ENCODE measurements at places on chromosomes 4 and X.

GRCh38 chr4:48483006-48483776 is at the start of gene SLC10A4:
SLC10A4 (plus strand) TSS chr4:48483343; CDS start chr4:48483562, 219 bp downstream.
- DNase-seq = peak; percentile 56

DNA sequence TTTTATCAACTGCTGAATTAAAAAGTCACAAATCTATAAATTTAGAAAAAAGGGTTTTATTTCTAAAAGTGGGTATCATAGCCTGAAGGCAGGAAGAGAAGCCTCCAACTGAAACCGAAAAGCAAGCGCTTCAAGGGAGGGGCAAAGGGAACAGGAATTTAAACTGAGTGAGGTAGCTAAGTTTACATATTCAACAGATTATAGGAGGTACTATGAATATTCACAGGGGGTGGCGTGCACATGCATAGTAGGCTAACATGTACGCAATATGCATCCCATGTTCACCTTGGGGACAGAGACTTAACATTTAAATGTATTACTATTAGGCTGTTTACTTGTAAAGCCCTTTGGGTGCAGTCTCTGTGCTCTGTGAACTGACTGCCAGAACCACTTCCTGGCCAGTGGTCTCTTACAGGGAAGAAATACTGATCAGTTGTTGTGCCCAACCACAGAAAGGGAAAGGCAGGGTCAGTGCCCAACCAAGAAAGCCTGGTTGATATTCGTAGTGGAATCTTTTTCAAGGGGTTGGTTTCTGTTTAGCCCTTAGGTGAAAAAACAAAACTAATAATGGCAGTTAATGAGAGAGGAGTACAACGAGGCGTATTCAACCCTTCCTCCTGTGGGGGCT is 168.7 kb upstream of the GALNTL6 start:
- DNase-seq = peak; percentile 37

DNA sequence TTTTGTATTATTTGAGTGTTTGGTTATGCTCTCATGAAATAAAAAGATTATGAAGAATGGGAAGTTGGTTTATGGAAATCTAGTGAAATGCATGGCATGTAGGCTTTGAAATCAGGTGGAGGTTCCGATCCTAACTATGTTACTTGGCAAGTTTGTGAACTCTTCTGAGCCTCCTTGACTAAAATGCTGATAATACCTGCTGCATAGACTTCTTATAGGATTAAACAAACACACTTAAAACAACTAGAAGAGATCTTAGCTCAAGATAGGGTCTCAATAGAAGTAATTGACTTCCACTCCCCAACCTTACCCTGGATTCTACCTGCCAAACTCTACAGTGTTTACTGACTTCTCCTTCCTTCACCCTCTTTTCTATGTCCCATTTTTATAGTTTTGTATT is 22.2 kb upstream of the TLR2 start:
- no peak for DNase-seq

DNA sequence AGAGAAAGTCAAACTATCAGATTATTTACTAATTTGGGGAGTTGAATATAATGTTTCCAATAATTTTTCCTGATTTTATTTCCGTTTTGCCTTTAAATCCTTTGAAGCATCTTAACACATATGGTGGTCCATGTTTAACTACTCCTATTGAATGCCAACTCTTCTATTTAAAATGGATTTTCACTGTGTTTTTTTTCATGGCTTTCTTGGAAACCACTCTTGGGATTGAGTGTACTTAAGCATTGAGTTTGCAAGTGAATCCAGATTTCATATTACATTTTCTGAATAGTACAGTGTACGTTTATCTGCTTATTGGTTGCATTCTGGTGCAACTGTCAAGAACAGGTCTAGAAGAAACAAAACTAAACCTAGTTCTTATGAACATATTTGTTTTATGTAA is 45.6 kb downstream of the RAPGEF2 start:
- no peak for DNase-seq

DNA sequence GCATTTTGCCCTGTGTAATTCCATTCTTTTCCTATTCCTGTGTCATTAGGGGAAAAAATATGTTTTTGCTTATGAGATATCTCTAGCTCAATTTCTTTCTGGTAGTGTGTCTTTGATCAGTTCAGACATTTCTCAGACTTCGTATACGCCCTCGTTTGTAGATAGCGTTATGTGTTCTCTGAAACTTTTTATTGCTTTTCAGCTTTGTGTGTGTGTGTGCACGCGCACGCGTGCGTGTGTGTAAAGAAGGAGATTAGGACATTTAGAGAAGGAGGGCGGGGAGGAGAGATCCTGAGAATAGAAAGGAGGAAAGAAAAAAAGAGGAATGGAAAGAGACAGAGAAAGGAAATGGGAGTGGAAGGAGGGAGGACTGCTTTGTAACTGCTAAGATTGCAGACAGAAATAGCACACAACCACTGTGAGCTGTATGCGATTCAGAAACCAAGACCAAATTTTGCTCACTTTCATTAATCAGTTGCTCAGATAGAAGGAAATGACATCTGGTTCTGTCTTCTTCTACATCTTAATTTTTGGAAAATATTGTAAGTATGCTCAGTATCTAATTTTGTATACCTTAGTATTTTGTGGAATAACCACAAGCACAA is at the start of gene RXFP1:
Gene RXFP1, plus strand, starts transcription at position 399 of the 605 bp plus-strand sequence. Its CDS starts 95 bp downstream, at position 494.
- DNase-seq = no peak

GRCh38 chr4:16667464-16667863 is 231.0 kb downstream of the LDB2 start:
- no peak for DNase-seq

DNA sequence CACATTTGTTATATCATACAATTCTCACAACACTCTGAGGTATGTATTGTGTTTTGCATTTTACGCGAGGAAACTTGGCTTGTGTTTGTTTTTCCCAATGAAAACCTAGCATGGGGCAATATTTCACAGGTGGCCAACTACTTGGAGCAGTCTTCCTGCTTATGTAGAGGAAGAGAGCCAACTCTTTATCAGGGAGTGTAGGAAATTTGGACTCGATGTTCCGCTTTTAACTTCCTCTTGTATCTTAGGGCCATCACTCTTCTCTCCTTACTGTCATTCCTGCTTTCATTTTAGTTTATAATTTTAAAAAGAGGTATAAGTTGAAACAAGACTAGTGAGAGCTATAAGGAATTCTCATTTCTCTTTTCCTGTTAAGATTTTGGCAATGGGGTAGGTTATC is 107.7 kb upstream of the RPS6KA3 start:
- DNase-seq = no peak

- DNase-seq = no peak
Measured at GRCh38 chr4:15077969-15078368, 75.7 kb downstream of the CPEB2 start.

DNA sequence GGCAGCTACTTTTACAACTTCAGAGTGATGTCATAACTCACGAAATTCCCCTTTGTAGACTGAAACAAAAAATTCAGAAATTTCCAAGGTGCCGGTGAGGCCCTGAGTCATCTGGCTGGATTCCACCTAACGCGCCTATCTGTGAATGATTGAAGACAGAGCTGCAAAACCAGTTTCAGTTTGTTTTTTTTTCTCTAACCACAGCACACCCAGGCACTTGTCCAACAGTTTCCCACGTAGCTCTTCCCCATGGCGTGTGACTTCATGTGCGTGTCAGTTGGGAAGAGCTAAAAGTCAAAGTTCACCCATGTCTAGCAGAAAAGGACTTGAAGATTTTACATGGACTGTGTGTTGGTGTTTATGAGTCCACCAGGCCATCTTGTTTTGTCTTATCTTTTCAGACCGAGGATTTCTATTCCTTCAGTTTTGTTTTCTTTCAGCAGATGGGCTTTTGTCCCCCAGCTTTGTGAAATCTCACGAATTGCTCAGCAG is 16.4 kb downstream of the TCEANC start:
- DNase-seq = no peak

DNA sequence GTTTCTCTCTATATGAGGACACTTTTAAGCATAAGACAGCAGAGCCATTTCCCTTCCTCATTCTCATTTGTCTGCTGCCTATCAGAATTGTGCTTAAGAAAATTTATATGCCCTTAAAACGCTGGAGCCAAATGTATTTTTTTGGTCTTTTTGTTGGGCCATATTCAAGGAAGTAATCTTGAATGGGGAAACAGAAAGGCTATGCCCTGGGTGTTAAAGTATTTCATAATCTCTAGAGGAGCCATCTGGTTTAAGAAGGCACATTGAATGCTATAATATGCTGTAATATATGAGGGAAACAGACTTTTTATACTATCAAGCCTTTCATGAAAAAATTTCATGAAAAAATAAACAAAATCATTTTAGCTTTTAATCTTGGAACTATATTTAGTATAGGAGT is 4.3 kb downstream of the DMD start:
- DNase-seq = no peak

DNA sequence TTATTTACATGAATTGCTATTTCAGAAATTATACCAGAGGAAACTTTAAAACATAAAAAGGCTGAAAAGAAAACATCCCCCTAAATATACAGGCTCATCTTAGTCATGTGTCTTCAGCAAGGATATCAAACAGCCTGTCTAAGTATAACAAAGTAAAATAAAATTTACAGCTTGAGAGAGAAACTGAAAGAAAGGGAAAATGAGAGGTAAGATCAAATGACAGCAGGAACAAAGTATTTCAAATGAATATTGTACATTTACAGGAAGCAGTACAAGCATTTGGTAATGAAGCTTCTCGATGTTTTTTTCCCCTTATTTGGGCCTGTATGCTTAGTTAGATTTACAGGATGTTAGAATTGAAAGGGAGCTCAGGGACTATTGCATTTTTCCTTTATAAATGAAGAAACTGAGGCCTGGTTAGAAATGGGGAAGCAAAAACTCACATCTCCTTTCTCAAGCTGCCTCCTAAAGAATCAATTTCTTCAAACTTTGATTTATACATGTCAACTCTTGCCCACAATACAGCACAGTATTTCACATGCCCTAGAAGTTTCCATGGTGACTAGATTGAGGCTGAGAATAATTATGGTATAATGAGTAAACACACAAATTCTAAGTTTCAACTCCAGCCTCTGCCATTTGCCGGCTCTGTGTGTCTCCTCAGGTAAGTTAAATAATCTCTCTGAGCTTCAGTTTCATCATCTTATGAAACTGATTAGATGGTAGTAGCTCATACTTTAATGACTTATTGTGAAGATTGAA is 29.3 kb downstream of the DAPP1 start:
- no peak for DNase-seq
